Iris pigment epithelial cell (primary cell): ENCODE measurements at places on chromosomes 6 and 20.

GRCh38 chr20:38217791-38218565, 42.6 kb downstream of the KIAA1755 start:
- DNase-seq: peak; percentile 92

DNA sequence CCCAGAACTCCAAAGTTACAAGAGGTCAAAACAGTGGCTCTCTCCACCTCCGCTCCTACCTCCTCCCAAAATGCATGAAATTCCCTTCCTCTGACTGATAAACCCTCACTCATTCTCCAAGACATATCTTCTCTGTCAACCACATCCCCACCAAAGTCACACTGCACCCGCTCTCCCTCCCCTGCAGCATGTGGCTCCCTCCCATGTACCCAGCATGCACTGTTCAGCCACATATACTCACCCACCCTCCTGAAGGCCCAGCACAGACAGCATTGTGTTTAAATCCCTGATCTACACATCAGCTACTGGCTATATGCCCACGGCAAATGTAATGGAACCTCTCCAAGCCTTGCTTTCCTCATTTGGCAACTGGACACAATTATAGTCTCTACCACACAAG, 5.5 kb upstream of the POU5F1 start:
- DNase-seq: peak; percentile 47

- DNase-seq: no peak
Measured at GRCh38 chr6:79605968-79606764, 25.0 kb upstream of the SH3BGRL2 start.

DNA sequence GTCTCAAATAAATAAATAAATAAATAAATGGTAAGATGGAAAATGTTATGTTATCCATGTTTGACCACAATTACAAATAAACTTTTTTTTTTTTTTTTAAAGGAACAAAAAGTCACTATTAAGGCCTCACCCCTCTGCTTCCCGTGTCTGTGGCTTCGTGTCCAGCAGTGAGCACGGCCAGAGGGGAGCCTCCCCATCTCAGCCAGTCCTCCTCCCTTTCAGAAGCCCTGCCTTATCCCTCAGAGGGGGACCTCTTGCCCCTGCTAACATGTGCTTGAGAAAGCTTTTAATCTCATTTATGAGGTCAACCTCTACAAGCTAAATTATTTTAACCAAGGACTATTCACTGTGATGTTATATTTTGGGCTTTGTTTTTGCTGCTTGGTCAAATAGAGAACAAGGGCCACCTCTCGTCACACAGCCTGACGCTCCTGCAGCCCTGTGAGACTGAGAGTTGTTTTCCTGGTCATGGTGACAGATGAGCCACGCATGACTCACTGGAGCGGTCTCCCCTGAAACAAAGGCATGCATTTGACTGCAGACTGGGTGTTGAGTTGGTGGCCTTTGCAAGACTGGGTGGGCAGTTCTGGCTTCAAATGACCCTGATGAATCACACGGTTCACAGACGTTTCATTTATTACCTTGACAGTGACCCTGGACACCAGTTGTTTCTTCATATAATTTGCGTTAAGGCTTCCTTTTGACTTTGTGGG, 131.8 kb downstream of the TIAM2 start:
- DNase-seq: peak; percentile 78

DNA sequence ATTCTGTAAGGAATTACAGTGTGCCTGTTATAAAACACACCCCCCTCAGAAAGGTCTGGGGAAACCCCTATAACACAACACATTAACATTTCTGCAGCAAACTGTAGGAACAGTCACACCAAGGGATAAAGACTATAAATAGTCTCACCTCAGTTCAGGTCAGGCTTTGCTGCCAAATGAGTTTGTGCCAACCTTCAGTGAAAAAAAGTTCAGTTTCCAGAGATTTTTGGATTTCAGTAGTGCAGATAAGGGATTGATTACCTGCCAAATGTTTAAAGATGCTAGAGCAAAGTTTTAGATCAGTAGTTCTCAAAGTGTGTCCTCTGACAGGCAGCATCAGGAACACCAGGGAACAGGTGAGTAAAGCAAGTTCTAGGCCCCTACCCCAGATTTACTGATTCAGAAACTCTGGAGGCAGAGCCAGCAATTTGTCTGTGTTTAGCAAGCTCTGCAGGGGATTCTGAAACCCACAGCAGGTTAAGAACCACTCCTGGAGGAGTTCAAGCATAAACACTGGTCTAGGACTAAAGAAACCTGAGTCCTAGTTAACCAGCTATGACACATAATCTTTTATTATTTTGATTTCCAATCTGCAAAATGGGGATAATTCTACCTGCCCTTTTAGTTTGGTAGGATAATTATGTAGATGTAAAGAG, 111.0 kb downstream of the RCAN2 start:
- DNase-seq: no peak

- no peak for DNase-seq
Measured at GRCh38 chr6:125549202-125549884, 200.1 kb upstream of the HEY2 start.

- peak; percentile 9 for DNase-seq
Measured at GRCh38 chr6:150685860-150686259, 86.2 kb downstream of the PLEKHG1 start.

- no peak for DNase-seq
Measured at GRCh38 chr20:62339647-62340062, 27.5 kb downstream of the LAMA5 start.

- DNase-seq: no peak
Measured at GRCh38 chr6:84772428-84773132, 8.2 kb upstream of the TBX18 start.

DNA sequence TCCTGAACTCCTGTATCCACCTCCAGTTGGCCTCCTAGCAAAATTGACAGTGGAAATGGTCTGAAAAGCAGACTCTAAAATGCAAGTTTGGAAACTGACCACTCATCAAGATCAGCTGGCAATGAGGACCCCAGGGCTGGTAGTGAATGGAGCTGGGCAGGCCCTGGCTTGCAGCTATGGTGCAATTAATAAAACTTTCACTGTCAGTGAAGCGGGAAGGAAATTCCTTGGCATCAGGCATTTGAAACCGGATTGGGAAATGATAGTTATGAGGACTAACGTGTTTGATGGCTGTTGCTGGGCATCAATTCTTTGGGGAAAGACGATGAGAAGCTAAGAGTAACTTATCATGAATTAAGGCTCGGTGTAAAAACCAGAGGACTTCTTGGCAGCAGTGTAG, 19.1 kb downstream of the SIRPB1 start:
- DNase-seq: no peak

DNA sequence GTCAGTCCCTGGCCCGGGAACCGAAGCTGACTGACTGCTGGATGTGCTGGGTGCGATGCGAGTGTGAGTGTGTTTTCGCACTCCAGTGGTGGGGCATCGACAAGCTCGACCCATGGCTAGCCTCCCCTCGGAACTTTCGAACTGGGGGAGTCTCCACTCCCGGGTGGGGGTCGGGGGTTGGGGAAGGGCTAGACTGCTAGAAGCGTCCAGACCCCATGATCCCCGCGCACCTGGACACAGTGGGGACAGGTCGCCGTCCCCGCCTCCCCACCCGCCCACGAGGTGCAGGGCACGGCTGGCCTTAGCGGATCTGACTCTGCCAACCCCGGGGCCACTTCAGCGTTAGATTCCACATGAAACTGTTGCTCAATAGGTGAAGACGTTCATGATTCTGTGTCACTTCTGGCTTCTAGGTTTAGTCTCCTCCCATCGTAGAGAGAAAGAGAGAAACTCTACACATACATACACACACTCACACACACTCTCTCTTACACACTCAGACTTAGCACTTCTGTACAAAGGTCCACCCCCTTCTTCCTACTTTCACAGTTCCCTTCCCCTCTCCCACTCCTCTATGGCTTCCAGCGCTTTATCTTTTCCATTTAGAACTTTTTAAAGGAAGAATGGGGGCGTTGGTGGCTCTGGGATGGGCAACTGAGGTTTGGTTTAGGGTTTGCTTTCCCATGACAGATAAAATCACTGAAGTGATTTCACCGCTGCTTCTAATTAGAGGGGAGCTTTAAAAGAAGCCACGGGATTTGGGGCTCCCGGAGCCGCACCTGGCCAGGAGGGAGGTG, 5.1 kb upstream of the TFAP2A start:
- DNase-seq: no peak

- DNase-seq: no peak
Measured at GRCh38 chr20:47672166-47672565, 113.1 kb downstream of the SULF2 start.

DNA sequence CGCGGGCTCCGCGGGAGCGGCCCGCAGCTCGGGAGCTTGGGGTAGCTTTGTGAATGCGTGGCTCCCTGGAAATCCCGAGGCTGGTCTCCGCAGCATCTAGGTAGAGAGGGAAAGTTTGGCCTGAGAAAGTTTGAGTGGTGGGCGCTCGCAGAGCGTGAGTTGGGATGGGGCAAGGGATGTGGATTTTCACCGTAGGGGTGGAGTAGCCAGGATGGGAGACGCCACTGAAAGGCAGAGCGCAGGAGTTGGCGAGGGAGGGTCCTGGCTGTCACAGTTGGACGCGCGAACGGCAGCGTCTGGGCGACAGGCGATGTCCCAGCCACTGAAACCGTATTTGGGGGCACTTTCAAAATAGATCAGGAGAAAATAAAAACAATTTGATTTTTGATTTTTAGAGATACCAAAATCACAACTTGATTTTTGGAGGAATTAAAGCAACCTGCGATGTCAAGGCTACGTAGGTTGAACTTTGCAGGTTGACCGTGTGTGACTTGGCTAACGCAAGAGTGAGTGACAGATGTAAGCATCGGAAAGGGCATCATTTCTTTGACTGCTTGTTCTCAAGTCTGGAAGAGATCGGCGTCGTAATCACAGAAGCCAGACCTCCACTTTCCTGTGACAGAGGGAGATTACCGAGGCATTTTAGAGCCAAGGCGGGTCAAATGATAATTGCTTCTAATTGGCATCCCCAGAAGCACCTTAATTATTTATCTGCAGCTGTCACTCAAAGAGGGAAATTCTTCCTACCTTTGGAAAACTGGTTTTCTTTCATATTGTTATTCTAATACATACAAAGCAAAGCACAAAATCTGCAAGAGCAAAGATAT, 646 bp downstream of the HEY2 start:
- DNase-seq: no peak

GRCh38 chr6:32903952-32904351, 36.9 kb downstream of the HLA-DMB start:
- DNase-seq: no peak

DNA sequence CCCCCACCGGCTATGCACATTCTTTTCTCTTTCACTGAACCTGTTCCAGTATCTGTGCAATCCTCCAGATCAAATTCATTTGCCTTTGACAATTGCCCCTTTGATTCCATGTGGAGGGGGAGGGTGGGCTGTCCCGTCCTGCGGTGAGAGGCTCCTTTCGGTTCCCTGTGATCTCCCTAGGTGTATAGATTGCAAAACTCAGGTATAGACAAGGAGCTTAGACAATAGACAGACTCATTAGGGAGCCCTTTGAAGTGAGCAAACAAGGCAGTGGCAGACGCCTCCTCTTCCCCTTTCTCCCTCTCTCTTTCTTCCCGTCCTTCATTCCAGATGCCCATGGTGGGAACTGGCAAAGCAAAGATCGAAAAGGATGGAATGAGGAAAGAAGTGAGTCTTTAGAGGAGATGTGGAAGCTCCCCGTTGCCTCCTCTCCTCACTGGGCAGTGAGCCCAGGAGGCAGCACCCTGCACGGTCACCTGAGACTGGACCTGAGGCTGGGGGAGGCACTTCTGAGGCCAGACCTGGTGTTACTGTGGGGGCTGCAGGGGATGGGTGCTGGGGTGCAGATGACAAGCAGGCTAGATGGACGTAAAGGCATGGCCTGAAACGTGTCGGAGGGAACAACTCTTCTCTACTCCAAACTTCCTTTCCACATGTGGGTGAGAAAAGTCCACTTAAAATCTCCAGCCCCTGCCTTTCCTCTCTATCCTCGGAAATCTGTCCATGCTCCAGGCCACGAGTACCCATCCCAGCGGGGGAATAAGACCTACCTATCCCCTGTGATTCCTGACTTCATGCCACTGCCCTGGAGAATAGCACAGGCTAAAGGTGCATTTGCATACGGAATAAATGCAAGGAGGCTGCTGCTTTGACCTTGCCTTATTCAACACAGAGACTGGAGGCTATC, 256.6 kb upstream of the FOXQ1 start:
- no peak for DNase-seq

- DNase-seq: peak; percentile 72
Measured at GRCh38 chr6:35360349-35361138, 18.2 kb downstream of the PPARD start.

GRCh38 chr6:40331545-40331944, 255.6 kb downstream of the LRFN2 start:
- no peak for DNase-seq

DNA sequence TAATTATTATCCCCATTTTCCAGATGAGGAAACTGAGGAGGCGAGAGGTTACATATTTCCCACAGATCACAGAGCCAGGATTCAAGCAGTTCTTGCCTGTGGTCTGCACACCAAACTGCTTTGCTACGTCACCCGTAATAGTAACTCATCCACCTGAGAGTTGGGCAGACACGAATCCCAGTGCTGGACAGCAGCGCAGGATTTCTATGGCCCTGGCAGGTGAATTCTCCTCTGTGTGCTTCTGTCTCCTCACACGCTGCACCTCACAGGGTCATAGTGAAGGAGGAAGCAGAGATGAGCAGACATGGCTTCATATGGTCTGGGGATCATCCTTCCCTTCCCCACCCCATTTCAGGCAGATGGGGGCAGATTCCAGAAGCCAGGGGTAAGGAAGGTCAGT, 127.0 kb upstream of the LRFN2 start:
- no peak for DNase-seq

DNA sequence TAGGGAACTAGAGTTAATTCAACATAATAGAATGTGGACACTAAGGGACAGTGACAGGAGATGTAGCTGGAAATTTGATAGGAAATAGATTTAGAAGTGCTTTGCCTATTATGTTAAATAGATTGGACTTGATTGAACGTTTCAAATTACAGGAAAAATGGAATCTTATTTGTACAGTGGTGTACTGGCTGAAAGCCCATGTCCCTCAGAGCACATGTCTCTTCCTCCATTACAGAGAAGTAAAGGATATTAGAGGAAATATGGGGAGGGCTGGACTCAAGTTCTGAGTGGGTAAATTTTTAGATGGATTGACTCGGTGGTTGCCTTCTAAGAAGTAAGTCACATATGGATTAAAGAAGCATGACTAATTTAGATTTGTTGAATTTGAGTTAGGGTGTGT, 11.4 kb downstream of the PKIB start:
- DNase-seq: no peak
